Naive thymus-derived CD8-positive, alpha-beta T cell (primary cell): ENCODE measurements at places on chromosomes 7 and 10. TPM values are rescaled to one million over a fixed set of nuclear protein-coding genes. Genes with fewer than 3 reads are reported as not detected.

DNA sequence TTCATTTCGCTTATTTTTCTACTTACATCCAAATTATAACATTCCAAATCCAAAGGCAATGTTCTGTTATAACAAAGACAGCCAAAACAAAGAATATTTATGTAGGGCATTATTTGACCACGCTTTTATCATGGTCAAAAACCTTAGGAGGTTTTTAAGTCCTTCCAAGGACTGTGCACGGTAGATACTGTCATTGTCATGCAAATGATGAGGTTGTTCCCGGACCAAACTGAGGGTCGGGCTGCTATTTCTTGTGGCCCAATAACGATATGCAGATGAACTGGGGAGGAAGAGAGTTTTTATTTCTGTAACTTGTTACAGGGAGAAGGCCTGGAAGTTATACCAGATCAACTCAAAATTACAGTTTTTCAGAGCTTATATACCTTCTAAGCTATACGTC, 56.6 kb upstream of the STEAP4 start:
- no peaks in the 10 kb centered on the region for H3K36me3 ChIP-seq
- H3K27me3 ChIP-seq = peaks cover 8% of the 10 kb centered on the region
- no peak overlapping the region for H3K27ac ChIP-seq
- H3K4me1 ChIP-seq = no peaks in the 10 kb centered on the region
- H3K4me3 ChIP-seq = no peak overlapping the region

DNA sequence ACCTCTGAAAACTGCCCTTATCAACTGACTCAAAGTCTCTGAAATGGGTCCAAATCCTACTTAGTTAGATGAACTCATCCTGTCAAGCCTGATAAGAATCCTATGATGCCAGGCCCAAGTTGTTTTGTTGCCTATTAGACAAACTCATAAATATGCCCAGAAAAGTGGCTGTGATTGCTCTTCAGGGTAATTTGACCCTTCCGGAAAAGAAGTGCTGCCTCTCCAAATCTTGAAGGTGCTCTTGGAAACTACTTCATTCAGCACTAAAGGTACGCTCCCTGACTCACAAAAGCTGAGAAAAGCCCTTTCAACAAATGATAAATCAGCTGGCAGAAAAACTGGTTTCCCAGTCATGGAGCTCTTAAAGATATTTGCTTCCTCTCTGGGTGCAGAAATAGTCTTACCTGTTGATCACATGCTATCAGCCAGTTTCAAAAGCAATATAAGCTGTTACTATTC, 6.7 kb downstream of the IFIT5 start:
- no peak overlapping the region for H3K4me3 ChIP-seq
- no peaks in the 10 kb centered on the region for H3K27me3 ChIP-seq
- H3K36me3 ChIP-seq = no peaks in the 10 kb centered on the region
- no peak for DNase-seq
- no peak overlapping the region for H3K27ac ChIP-seq

DNA sequence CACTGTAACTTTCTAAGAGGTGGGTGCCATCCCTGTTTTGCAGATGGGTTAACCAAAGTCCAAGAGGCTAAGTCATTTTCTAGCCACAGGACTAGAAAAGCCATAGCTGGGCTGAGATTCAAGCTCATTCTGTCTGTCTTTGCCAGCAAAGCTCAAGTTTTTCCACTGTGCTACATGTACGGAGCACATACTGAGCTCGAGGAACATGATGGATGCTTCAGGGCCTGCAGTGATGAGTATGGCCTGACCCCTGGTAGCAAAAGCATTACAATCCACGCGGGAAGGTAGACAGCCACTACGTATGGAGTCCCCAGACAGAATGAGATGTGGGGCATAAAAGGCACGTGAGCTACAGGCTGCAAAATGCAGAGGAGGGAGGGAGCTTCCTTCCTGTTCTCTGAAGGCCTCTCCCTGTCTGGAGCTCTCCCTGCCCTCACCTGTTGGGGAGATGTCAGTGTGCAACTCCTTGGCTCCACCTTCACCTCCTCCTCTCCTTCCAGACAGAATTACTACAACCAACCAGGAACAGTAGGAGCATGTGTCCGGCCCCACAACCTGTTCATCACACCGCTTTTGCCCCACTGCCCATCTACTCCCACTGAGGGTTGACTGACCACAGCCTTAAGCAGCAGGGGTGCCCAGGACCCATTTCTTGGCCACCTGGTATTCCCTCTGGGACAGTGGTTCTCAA, 16.4 kb downstream of the ITPRIP start:
- peaks cover 12% of the 10 kb centered on the region for H3K36me3 ChIP-seq
- no peak for DNase-seq
- peaks cover 100% of the 10 kb centered on the region for H3K4me1 ChIP-seq
- no peaks in the 10 kb centered on the region for H3K27me3 ChIP-seq
- peak overlapping the region; percentile 93 for H3K27ac ChIP-seq
- peak overlapping the region; percentile 82 for H3K4me3 ChIP-seq

DNA sequence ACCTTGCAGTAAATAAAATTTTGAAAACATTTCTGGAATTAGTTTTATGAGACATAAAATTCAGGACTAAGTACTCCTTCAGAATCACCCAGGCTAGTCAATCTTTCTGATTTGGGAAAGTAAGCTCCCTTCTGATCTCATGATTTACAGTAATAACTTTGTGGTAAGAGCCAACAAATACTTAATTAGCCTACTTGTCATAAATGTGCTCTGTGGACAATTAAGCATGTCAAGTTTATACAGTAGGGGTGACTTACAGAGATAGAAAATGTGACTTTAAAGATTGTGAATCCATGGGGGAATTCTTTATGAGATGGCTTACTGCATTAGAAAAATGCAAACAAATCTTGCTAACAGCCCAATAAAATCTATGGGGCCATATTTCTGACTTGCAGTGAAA, 616.9 kb upstream of the GHITM start:
- no peaks in the 10 kb centered on the region for H3K36me3 ChIP-seq
- no peak for DNase-seq
- H3K4me3 ChIP-seq = no peak overlapping the region

DNA sequence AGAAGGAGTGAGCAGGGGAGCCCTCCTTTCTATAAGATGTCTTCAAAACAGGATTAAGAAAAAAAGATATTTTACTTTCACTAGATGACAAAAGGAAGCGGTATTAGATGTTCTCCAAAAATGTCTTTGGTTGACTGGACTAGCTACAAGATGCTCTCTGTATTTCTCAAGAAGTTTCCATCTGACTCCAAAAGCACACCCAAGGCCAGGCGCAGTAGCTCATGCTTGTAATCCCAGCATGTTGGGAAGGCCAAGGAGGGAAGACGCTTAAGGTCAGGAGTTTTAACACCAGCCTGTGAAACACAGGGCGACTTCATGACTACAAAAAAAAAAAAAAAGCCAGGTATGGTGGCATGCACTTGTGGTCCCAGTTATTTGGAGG, 84.5 kb downstream of the PIP4K2A start:
- peak overlapping the region; percentile 85 for H3K4me3 ChIP-seq
- H3K36me3 ChIP-seq = no peaks in the 10 kb centered on the region
- peak overlapping the region; percentile 92 for H3K27ac ChIP-seq
- no peak for DNase-seq

DNA sequence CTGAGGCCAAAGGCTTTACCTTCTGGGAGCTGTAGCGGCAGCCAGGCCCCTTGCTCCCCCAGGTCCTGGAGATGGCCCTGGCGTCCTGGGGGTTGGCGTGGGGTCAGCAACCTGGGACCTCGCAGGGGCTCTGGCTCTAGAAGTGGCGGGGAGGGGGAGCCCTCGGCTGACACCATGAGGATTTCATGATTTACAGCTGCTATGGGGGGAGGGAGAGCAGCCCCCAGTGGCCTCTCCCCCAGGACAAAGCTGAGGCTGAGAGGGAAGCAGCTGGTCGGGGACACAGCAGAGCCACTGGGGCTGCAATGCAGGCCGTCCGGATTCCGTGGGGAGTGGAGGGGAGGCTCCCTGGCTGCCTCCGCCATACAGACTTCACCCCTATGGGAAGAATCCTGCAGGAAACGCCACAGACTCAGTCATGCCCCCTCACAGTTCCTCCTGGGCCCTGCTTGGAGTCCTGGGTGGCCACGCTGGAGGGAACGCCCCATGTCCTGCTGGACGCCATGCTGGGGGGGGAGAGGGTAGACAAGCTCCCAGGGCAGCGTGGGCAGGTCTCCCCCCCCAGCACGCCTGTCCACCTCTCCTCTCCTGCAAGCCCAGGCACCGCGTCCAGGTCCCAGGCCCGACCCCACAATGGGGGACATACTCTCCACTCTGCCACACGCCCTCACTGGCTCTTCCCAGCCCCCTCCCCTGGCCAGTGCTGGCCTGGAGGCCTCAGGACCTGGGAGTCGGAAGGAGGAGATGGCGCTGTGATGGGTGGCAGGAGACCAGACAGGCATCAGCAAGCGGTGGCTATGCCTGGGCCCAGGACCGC, 243.6 kb downstream of the ELFN1 start:
- H3K4me1 ChIP-seq = peaks cover 39% of the 10 kb centered on the region
- no peak overlapping the region for H3K27ac ChIP-seq
- no peaks in the 10 kb centered on the region for H3K27me3 ChIP-seq
- no peaks in the 10 kb centered on the region for H3K36me3 ChIP-seq
- DNase-seq = no peak

GRCh38 chr7:40802497-40802896, 667.7 kb downstream of the SUGCT start:
- DNase-seq = no peak
- H3K36me3 ChIP-seq = no peaks in the 10 kb centered on the region
- no peak overlapping the region for H3K27ac ChIP-seq
- no peak overlapping the region for H3K4me3 ChIP-seq
- H3K4me1 ChIP-seq = peaks cover 4% of the 10 kb centered on the region
- H3K27me3 ChIP-seq = no peaks in the 10 kb centered on the region

GRCh38 chr7:69803699-69804516, 205.6 kb downstream of the AUTS2 start:
- H3K4me3 ChIP-seq = no peak overlapping the region
- no peaks in the 10 kb centered on the region for H3K4me1 ChIP-seq
- DNase-seq = no peak
- no peaks in the 10 kb centered on the region for H3K36me3 ChIP-seq
- no peaks in the 10 kb centered on the region for H3K27me3 ChIP-seq

AQP1 gene
- polyA plus RNA-seq = not detected

FKBP6 gene
- polyA plus RNA-seq = not detected

IRF5 gene
- 0.20 TPM for polyA plus RNA-seq

TFPI2 gene
- polyA plus RNA-seq = not detected

LANCL2 gene
- polyA plus RNA-seq = 4.6 TPM

CXCL12 gene
- polyA plus RNA-seq = not detected

GPR158 gene
- not detected for polyA plus RNA-seq
